ENCODE measurements at places on chromosomes 13 and 19.

DNA sequence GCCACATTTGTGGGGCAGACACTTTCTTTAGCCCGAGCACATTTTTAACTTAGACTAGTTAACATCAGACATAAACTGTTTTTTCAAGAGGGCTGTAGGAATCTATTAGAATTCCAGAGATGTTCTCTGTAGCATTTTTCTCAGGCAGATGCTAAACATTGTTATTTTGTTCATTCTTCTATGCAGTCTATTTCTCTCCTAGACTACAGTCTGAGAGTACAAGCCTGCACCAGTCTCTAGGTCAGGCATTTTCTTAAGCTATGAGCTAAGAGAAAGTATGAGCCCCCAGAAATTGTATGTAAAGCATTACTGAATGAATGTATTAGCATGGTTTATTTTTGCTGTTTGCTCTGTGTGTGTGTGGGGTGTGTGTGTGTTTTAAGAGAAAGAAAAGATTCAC is 923 bp upstream of the C13orf42 start:
- DNase-seq: no peak

DNA sequence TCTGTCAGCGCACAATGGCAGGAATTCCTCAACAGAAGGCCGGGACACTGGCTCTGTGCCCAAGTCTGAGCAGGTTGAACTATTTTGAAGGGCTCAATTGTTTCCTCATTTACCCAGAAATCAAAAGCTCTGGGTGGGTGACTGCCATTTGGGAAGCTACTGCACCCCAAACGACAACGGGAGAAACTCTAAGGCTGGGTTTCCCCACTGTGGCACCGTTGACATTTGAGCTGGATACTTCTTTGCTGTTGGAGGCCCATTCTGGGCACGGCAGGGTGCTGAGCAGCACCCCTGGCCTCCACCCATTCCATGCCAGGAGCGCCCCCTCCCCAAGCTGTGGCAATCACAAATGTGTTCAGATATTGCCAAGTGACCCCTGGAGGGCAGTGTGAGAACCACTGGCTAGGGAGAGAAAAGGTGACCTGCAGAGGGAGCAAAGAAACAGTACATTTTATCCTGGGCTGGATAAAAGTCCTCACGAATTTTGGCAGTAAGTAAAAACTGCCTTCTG is 62.5 kb downstream of the RFX2 start:
- DNase-seq: peak; percentile 72

GRCh38 chr13:102679449-102680132 is 15.3 kb downstream of the METTL21C start:
- no peak for DNase-seq

DNA sequence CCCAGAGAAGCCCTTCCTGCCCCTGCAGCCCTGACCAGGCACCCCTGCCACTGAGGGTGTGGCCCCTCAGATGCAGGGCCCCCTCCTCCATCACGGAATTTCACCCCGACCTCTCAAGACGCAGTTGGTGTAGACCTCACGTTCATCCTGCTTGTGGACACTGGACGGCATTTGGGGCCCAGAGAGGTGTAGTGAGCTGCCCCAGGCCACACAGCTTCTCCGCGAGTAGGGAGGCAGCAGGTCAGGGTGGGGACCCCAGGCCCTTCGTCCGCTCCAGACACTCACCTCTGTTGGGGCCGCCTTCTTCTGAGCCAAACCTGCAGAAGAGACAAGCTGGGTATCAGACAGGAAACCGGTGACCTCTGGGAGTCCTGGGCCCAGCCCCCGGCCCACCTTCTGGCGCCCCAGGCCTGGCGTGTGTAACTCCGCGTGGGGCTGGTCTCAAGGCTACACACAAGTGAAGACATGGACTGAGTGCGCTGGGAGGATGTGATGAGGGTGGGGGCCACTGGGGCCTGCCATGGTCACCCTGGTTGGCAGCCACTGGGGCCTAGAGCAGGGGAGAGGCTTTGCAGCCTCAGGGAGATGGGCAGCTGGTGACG is 33.1 kb downstream of the PIP5K1C start:
- no peak for DNase-seq

GRCh38 chr19:34429553-34429952 is 1.4 kb downstream of the UBA2 start:
- DNase-seq: no peak

DNA sequence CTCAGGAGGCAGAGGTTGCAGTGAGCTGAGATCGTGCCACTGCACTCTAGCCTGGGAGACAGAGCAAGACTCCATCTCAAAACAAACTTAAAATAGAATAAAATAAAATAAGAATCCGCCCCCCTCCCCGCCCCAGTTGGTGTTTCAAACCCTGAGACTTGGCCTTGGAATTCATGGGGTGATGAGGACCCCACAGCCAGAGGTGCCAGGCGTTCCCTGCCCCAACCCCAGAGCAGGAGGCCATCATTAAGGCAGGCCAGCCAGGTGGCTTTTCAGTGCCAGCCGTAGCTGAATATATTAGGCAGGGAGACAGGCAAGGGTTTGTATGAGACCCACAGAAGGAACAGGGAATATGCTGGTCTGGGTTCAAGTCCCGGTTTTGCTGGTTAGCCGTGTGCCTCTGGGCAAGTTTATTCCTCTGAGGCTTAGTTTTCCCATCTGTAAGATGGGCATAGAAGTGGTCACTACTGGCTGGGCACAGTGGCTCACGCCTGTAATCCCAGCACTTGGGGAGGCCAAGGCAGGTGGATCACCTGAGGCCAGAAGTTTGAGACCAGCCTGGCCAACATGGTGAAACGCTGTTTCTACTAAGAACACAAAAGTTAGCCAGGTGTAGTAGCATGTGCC is 12.3 kb downstream of the HPN start:
- no peak for DNase-seq

- DNase-seq: no peak
Measured at GRCh38 chr19:39327363-39328045, 6.8 kb upstream of the LRFN1 start.

DNA sequence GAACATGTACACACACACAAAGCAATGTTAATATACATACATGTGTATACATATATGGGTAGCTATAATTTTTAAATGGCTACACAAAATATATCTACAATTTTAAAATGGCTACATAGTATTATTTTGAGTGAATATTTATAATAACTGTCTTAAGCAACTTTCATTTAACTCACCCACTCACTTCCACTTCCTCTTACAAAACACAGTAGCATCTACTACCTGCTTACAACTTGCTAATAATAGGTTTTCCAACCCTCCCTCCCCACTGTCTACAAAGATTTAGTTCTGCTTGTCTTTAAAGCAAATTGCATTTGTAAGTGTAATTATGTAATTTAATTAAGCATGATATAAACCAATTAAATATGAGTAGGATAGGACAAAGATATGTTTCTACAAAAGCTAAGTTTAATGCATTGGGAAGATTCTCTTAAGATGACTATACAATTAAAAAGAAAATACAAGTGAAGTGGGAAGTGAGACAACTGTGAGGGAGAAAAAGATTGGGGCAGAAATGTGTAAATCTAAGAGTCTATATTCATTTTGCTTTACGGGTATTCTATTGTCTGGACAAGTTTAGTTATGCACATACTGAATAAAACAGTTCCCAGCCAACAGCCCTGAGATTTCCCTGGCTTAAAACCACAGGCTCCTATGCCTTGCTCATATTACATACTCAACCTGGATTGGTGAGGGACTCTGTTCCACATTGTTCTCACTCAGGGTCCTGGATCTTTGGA is 583.1 kb downstream of the EFNB2 start:
- DNase-seq: no peak

GRCh38 chr19:49817964-49818648 is at the start of gene MED25:
MED25 (plus strand) TSS chr19:49818289; CDS start chr19:49818342, 53 bp downstream.
- peak; percentile 77 for DNase-seq

DNA sequence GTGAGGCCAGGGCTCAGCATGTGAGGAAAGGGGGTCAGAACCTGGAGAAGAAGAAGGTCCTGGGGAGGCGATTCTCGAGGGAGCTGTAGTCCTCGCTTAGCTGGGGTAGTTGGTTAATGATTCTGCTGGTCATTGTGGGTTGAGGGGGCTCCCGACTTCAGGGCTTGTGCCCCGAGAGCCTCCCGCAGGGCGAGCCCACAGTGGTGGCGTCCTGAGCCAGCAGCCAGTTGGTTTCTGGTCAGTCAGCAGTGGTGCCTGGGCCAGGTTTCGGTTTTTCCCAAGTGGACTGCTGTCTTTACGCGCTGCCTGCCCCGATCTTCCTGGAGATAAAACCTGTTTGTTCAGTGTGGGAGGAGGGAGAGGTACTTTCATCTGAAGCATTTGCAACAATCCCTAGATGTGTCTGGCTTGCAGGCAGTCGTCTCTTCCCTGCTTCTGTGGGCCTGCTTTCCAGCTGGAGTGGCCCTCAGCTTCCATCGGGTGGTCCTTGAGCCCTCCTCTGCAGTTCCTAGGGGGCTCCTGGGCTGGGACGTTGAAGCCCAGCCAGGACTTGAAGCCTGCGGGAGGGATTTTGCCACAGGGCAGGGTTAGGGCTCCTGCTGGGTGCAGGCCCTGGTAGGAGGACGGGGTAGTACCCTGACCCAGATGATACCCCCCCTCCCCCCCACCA is 3.2 kb downstream of the PTBP1 start:
- DNase-seq: peak; percentile 33

DNA sequence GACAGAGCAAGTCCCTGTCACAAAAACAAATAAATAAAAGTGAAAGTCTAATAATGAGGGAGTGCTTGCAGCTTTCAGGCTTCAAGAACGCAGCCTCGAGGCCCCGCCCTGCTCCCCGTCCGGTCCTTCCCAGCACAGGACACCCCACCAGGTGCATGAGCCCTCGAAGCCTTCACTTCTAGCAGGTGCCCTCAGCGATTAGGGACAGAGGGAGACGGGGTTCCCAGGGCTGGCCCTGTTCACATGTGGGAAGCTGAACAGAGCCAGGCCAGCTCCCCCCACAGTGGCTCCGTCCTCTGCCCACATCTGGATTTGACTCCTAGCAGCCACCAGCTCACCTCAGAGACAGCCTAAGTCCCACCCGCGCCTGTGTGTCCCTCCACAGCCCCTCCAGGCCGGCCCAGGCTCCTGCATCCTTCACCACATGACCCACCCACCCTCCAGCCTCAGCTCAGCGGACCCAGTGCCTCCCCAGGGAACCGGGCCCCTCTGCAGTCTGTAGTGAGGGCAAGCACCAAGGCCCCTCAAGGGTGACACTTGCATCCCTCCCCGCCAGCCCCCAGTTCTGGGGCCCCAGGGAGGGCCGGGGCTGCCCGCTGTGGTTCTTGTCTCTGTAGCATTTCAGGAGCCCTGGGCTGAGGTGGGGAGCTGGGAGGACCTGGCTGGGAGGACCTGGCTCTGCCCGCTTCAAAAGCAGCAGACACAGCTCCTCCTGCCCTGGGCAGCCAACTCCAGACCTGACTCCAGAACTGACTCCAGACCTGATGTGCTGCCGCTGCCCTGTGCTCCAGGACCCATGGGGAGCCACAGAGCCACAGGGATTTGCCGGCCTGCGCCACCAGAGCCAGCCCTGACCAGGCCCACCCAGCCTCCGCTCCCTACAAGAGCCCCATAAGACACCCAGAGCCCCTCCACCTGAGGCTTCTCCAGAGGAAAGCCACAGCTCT is 27.2 kb downstream of the GPX4 start:
- peak; percentile 48 for DNase-seq

GRCh38 chr13:71629167-71629566 is 237.8 kb downstream of the DACH1 start:
- no peak for DNase-seq

DNA sequence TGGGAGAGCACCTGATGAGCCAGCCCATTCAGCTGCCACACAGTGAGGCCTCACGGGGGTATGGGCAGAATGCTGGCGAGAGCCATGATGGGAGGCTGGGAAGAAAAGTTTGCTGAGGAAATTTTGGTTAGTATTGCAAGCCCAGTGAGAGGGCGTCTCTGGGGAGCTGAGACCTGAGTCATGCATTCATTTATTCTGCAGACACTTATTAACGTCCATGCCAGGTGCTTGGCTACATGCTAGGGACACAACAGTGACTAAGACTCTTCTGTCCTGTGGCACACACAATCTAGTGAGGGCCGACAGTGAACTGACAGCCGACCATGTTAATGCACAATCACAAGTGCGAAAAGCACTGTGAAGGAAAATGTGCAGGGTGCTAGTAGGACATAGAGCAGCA is 27.2 kb downstream of the WDR62 start:
- no peak for DNase-seq

DNA sequence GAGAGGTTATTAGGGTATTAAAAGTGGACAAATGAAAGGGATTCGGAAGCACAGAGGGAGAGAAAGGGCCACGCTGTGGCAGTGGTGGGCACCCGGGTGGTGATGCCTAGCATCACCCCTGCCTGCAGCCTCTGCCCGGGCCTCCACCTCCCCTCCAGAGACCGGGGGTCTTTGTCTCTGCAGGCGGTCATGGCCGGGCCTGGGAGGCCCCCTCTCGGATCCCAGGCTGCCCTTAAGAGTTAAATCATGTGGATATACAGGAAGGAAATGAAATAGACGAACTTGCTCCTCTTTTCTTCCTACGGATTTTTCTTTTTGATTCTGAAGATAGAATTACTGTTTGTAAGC is 319.6 kb downstream of the ZNF536 start:
- no peak for DNase-seq

- DNase-seq: no peak
Measured at GRCh38 chr19:23571175-23571574, 115.8 kb downstream of the ZNF675 start.

DNA sequence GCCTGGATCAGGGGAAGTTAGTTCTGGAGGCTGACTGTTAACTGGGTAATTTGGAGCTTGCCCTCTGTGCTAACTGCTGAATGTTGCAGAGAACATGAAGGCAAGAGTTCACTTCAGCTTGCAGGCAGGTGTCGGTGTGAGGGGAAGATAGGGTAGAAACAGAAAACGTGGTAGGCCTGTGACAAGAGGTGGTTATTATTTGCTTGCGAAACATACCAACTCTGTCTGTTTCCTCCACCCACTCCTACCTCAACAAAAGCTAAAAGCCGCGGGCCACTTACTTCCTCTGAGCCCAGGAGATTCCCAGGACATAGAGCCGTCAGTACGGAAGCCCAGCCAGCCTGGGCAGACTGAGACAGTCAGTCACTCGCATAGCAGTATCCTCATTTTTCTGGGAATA is 119.2 kb upstream of the ABCC4 start:
- no peak for DNase-seq

DNA sequence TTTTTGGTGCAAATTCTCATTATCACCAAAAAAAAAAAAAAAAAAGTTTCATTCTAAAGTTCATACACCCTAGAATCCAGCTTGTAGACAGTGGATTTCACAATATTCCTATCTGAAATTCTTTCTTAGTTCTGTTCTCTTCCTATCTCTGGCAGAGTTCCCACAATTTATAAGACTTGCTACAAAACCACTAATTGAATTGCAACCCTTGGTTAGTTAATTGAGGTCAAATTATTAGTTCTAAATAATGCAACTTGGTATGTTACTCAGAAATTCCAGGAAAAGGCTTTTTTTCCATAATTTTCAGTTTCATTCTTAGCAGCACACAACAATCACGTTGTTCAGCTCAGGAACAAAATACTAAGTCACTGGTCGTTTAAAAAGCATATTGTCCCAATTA is 58.5 kb downstream of the SPATA13 start:
- DNase-seq: no peak

- DNase-seq: no peak
Measured at GRCh38 chr19:39995794-39996193, 1.1 kb upstream of the ZNF546 start.

DNA sequence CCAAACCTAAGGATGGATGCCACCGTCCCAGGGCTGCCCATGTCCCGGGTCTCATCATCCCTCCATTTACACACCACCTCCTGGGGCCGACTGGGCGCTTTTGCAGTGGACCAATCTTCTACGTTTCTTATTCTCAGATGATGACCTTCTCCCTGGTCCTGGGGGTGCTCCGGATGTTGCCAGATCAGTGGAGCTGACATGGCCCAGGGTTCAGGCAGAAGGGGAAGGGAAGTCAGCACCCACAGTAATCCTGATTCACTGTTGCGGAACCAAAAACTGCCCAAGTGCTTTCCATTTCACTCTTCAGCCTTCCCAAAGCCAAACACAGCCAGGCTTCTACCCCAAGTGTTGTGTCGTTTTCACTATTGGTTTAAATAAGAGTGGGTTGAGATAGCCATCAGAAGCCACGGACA is 29.8 kb downstream of the RAB20 start:
- no peak for DNase-seq
